ENCODE measurements at places on chromosomes 5 and 9. TPM values are rescaled to one million over a fixed set of nuclear protein-coding genes. Genes with fewer than 3 reads are reported as not detected.

DNA sequence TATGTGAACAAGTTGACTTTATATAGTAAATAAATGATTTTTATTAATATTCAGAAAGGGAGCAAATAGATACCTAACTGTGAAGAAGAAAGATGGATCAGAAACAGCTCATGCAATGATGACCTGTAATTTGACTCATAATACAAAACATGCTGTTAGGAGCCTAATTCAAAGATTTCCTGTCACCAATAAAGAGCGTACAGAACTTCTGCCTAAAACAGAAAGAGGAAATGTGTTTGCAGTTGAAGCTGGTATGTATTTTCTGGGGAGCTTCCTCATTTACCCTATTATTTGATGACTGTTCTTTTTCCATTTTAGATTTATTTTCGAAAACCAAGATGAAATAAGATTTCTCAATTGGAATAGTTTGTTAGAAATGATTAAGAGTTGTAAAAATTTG, 11.4 kb downstream of the YTHDC2 start:
- no peaks in the 10 kb centered on the region for H3K27me3 ChIP-seq
- peaks cover 24% of the 10 kb centered on the region for H3K4me1 ChIP-seq
- peak; percentile 43 for DNase-seq
- H3K36me3 ChIP-seq: peaks cover 4% of the 10 kb centered on the region
- peak overlapping the region; percentile 19 for H3K27ac ChIP-seq
- H3K4me3 ChIP-seq: no peak overlapping the region

DNA sequence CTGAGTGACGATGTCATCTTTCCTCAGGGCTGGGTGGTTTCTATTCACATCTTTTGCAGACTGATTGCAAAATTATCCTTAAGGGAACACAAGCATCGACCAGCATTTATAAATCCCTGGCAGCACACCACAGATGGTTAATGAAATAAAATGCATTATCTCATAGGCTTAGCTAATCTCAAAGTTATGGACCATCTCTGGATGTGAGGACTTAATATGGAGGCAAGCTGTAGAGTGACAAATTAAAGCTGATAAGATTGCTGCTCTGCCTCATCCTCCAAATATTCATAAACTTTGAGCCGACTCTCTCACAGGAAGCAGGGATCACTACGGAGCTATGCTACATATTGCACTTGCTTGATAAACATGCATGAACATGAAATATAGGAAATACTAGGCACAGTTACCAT, 663.2 kb upstream of the RGMB start:
- H3K27ac ChIP-seq: peak overlapping the region; percentile 98
- peak; percentile 79 for DNase-seq
- H3K4me1 ChIP-seq: peaks cover 55% of the 10 kb centered on the region
- H3K27me3 ChIP-seq: no peaks in the 10 kb centered on the region

DNA sequence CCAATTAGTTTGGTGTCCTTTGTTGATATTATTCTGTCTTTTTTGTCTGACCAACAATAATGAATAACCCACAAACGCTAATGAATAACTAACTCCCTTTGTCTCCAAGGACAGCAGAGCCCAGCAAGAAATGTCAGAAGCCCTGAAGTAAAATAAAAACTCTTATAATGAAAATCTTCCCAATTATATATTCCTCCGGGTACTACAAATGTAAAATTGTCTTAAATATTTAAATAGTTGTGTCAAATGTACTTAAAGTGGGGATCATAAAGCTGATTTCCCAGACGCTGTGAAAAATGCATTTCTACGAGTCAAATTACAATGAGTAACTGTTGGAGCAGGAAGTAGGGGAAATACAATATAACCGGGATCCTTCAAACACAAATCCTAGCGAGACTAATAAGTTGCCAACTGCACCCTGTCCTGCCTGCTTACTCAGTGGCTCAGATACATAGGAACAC, 22.3 kb downstream of the GLIS3 start:
- H3K27me3 ChIP-seq: no peaks in the 10 kb centered on the region
- no peak for DNase-seq
- H3K27ac ChIP-seq: no peak overlapping the region
- no peak overlapping the region for H3K4me3 ChIP-seq
- H3K4me1 ChIP-seq: peaks cover 5% of the 10 kb centered on the region

DNA sequence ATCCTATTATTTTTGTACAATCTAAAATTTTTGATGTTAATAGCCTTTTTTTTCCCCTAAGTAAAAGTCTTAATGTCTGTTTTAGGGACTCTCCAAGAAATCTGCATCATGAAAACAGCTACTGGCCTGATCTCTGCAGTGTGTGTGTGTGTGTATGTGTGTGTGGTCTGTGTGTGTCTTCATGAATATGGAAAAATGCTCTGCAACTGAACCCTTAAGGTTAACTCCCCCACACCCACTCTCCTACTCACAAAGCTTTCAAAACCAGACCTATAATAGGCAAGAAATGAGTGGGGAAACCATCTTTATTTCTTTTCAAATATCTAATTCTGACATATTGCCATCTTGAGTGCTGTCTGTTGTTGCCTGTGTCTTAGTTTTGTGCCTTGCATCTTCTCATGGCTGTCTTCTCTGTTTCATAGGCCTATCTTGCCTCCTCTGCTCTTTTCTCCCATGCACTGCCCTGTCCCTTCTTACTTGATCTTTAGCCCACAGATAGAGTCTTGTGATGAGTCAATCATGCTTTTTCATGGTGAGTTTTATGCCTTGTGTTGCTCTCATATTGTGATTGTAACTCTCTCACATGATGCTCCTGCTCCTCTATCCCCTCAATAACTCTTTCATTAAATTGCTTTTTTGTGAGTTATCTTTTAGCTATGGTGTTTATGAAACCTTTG, 68.3 kb downstream of the CHSY3 start:
- DNase-seq: no peak
- H3K4me1 ChIP-seq: peaks cover 12% of the 10 kb centered on the region
- H3K27me3 ChIP-seq: no peaks in the 10 kb centered on the region

GRCh38 chr9:111843971-111844370, 49.2 kb upstream of the SHOC1 start:
- H3K4me3 ChIP-seq: no peak overlapping the region
- H3K4me1 ChIP-seq: peaks cover 21% of the 10 kb centered on the region
- H3K36me3 ChIP-seq: no peaks in the 10 kb centered on the region
- no peak overlapping the region for H3K27ac ChIP-seq
- DNase-seq: no peak
- H3K27me3 ChIP-seq: no peaks in the 10 kb centered on the region

DNA sequence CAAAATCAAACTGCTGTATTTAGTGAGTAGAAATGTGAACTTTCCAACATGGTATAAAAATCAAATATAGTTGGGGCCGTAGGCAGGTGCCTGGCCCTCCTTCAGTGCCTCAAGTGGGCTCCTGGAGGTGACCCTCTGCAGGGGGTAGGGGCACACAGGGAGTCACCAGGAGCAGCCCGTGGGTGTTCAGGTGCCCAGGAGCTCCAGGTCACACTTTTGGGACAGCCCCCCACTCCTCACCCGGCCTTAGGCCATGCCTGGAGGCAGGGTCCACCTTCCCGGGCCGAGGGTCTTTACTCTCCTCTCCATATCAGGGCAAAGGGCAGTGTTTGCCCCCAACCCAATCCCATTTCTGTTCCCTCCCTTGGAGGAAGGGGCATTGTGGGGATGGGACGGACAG, 108.0 kb upstream of the MTAP start:
- H3K4me3 ChIP-seq: no peak overlapping the region
- DNase-seq: no peak
- H3K27me3 ChIP-seq: no peaks in the 10 kb centered on the region
- H3K36me3 ChIP-seq: no peaks in the 10 kb centered on the region
- no peak overlapping the region for H3K27ac ChIP-seq
- H3K4me1 ChIP-seq: peaks cover 16% of the 10 kb centered on the region

DNA sequence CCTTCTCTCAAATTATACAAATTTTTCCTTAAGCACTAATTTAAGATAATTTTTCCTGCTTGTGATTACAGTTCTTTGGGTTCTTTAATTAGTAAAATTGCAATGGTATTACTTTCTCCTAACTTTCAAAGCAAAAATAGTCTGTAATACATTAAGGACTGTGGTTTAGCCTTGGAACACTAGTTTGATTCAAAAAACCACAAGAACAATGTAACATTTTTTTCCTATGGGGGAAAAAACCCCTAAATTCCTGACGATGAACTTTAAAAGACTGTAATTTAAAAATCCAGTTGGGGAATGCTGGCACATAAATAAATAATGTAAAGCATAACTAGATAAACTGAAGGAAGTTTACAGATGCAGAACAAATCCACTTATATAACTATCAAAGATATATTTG, 65.3 kb downstream of the CDC14B start:
- H3K27ac ChIP-seq: peak overlapping the region; percentile 93
- H3K4me1 ChIP-seq: peaks cover 59% of the 10 kb centered on the region
- peak; percentile 54 for DNase-seq
- H3K4me3 ChIP-seq: peak overlapping the region; percentile 40
- no peaks in the 10 kb centered on the region for H3K36me3 ChIP-seq
- no peaks in the 10 kb centered on the region for H3K27me3 ChIP-seq

- H3K27ac ChIP-seq: no peak overlapping the region
- no peak overlapping the region for H3K4me3 ChIP-seq
- peaks cover 43% of the 10 kb centered on the region for H3K4me1 ChIP-seq
- no peak for DNase-seq
- H3K27me3 ChIP-seq: no peaks in the 10 kb centered on the region
- H3K36me3 ChIP-seq: no peaks in the 10 kb centered on the region
These were observed 3.9 kb upstream of the CAST start for GRCh38 chr5:96658272-96658671.

GRCh38 chr5:2805080-2805479, 53.6 kb upstream of the IRX2 start:
- no peak overlapping the region for H3K27ac ChIP-seq
- H3K4me1 ChIP-seq: no peaks in the 10 kb centered on the region
- H3K36me3 ChIP-seq: no peaks in the 10 kb centered on the region
- no peak overlapping the region for H3K4me3 ChIP-seq

DNA sequence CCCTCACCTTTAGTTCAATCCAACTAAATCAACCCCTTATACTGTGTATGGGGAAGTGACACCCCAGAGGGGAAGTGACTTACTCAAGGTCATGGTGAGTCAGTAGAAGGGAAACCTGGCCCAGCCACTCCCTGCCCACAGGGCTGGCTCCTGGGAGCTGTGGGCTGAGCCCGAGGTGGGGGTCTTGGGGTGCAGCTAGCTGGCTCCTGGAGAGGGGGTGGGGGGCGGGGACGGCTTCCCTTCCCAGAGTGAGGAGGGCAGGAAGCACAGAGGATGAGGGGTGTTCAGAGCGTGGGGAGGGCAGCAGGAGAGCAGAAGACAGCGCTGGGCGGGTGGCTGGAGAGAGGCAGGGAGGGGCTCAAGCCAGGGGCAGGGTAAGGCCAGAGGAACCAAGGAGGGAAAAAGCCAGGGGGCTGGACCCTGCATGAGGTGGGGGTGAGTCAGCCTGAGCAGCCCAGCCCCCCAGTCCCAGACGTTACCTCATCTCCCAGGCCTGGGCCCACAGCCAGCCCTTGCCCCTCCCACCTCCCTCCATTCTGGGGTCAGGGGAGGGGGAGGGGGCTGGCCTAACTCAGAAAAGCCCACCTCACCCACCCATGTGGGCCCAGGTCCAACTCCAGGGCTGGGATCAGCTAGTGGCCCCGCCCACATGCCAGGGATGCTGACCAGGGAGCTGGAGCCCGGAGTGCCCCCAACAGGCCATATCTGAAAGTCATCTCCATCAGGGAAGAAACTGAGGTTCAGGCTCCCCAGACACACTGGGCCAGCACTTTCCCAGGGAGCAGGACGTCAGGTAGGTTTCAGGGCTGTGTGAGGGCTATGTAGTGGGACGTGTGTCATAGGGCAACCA, 2.8 kb downstream of the PDLIM7 start:
- peak overlapping the region; percentile 86 for H3K4me3 ChIP-seq
- peak overlapping the region; percentile 83 for H3K27ac ChIP-seq
- peak; percentile 94 for DNase-seq
- H3K4me1 ChIP-seq: peaks cover 23% of the 10 kb centered on the region
- peaks cover 16% of the 10 kb centered on the region for H3K36me3 ChIP-seq

- H3K27me3 ChIP-seq: peaks cover 51% of the 10 kb centered on the region
- peak; percentile 26 for DNase-seq
- H3K36me3 ChIP-seq: no peaks in the 10 kb centered on the region
- H3K27ac ChIP-seq: no peak overlapping the region
- H3K4me1 ChIP-seq: no peaks in the 10 kb centered on the region
These were observed 4.1 kb upstream of the KCNMB1 start for GRCh38 chr5:170393235-170393634.

- no peaks in the 10 kb centered on the region for H3K36me3 ChIP-seq
- no peak overlapping the region for H3K27ac ChIP-seq
- H3K4me1 ChIP-seq: peaks cover 6% of the 10 kb centered on the region
These were observed 18.0 kb downstream of the RPS14 start for GRCh38 chr5:150431574-150431973.

DNA sequence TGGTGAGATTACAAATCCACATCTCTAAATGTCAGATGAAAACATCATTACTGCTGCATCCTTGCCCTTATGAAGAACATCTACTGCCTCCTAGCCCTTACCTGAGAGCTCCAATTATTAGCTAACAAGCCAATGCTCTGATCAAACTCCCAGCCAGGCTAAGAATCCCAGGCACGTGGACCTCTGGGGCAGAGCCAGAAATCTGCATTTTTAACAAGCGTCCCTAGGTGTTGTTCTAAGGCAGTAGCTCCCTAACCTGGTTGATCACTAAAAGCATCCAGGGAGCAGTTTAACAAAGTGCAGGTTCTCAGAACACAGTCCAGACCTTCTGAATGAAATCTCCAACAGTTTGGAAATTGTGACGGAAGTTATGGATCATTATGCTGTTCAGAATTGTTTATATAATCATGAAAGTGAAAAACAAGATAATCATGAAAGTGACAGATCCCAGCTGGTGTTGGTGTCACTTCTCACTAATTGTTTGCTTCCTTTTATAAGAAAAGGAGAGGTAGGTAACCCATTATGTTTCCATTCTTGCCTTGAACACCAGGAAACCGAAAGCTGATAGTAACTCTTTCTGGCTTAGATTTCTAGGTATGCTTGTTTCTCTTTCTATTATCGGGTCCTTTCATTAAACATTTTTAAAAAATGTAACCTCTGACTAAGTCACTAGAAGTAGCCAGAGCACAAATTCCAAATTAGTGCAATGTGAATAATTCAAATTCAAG, 216.5 kb upstream of the NR4A3 start:
- no peak overlapping the region for H3K4me3 ChIP-seq
- H3K27me3 ChIP-seq: no peaks in the 10 kb centered on the region
- DNase-seq: no peak
- H3K36me3 ChIP-seq: no peaks in the 10 kb centered on the region

GRCh38 chr9:126471084-126471624, 142.6 kb upstream of the LMX1B start:
- peak overlapping the region; percentile 65 for H3K4me3 ChIP-seq
- no peaks in the 10 kb centered on the region for H3K36me3 ChIP-seq
- H3K27me3 ChIP-seq: no peaks in the 10 kb centered on the region
- peaks cover 53% of the 10 kb centered on the region for H3K4me1 ChIP-seq
- H3K27ac ChIP-seq: peak overlapping the region; percentile 90

GRCh38 chr5:28398185-28398584, 1359.8 kb upstream of the CDH9 start:
- no peak for DNase-seq
- no peaks in the 10 kb centered on the region for H3K4me1 ChIP-seq
- no peaks in the 10 kb centered on the region for H3K36me3 ChIP-seq

LCN9 gene
- total RNA-seq: not detected

ANKRD31 gene
- not detected for total RNA-seq

SH2D3C gene
- not detected for total RNA-seq

Measured in GM23248 (cell line).